ENCODE measurements at places on chromosomes 1 and 21. TPM values are rescaled to one million over a fixed set of nuclear protein-coding genes. Genes with fewer than 3 reads are reported as not detected.

SIM2 gene
- total RNA-seq = 0.22 TPM

LCE1E gene
- total RNA-seq = not detected

F3 gene
- total RNA-seq = not detected

SPATA17 gene
- total RNA-seq = not detected

KRTAP13-2 gene
- not detected for total RNA-seq

MEX3A gene
- total RNA-seq = 0.07 TPM

FAM72B gene
- total RNA-seq = 13.6 TPM
